ENCODE measurements at places on chromosomes 13 and 19. TPM values are rescaled to one million over a fixed set of nuclear protein-coding genes. Genes with fewer than 3 reads are reported as not detected.

- DNase-seq: no peak
These were observed 47.2 kb downstream of the CHST8 start for GRCh38 chr19:33668968-33669367.

GRCh38 chr13:76871432-76871831 is 14.8 kb downstream of the KCTD12 start:
- DNase-seq: no peak

DNA sequence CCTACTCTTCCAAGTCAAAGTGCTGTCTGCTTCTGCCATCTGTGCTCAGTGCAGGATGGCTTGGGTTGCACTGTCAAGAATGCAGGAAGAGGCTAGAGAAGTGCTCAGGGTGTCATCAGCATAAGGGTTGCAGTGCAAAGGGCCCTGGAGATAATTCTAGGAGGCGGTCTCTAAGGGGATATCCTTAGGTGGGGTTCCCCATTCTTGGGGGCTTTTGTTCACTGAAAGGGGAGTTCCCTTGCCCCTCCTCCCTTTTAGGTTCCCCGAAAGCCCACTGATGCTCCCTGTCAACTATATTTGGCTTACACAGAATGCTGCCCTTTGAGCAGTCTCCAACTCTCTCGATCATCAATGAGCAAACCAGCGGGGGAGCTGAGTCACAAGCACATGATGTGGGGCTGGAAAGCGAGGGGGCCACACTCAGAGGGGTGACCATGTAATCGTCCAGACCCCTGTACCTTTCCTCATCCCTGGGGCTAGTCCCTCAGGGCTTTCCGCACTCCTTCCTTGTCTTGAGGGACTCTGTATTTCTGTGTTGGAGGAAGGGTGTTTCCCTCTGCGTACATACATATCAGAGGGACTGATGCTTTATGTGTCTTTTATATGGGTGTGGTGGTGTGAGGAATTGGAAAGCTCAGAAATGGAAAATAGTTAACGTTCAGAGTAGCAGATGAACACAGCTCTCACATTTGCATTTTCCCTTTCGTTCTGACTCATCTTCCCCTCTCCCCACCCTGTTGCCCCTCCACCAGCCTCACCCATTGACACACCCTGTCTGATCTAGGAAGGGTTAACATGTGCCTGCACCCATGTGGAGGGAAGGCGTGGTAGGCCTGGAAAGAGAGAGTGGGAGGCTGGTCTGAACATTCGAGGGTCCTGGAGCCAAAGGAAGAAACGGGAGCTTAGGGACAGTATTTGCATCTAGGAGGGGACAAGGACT is 6.7 kb downstream of the ZBTB32 start:
- no peak for DNase-seq

DNA sequence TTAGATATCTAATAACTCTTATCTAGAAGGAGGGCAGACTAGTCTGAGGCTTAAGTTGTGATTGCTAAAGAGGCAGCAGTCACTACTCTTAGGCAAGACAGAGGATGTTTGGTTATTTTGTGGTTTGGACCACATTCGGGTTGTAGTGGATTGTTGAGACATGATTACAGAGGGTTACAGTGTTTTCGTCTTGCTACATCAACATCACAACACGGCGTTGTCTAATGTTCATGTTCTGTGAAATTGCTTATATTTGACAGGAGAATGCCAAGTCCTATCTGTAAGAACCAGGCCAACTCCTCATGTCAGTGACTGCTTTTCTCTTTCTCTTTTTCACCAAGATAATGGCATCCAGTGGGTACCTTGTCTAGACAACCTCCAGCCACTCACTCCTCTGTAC is 16.8 kb upstream of the TM9SF2 start:
- no peak for DNase-seq

- DNase-seq: no peak
These were observed 473 bp upstream of the CERS1 start for GRCh38 chr19:18896421-18896841.

Gene GRIK5
- total RNA-seq: 9.8 TPM

Measured in mucosa of gallbladder (tissue), 1 donor.